ENCODE measurements at places on chromosomes 13 and 19. TPM values are rescaled to one million over a fixed set of nuclear protein-coding genes. Genes with fewer than 3 reads are reported as not detected.

Gene KCNK6
- 32.7 TPM for total RNA-seq

Gene SERTAD3
- 43.3 TPM for total RNA-seq

Gene IGFL3
- not detected for total RNA-seq

Gene HSD17B14
- 3.3 TPM for total RNA-seq

Gene CRTC1
- total RNA-seq = 10.2 TPM

Gene OR7A5
- total RNA-seq = not detected

Gene IER2
- 155 TPM for total RNA-seq

Gene SMIM44
- total RNA-seq = 6.0 TPM

Gene PDCD2L
- 6.3 TPM for total RNA-seq

Gene CXCL17
- total RNA-seq = not detected

Gene CDADC1
- 6.5 TPM for total RNA-seq

Gene C1QTNF9
- not detected for total RNA-seq

Gene KCNC3
- total RNA-seq = 0.76 TPM

Gene CGB2
- total RNA-seq = not detected

Gene SMARCA4
- total RNA-seq = 98.6 TPM

Measured in left colon (tissue), 2 donors.